ENCODE measurements at places on chromosomes 12 and 14.

DNA sequence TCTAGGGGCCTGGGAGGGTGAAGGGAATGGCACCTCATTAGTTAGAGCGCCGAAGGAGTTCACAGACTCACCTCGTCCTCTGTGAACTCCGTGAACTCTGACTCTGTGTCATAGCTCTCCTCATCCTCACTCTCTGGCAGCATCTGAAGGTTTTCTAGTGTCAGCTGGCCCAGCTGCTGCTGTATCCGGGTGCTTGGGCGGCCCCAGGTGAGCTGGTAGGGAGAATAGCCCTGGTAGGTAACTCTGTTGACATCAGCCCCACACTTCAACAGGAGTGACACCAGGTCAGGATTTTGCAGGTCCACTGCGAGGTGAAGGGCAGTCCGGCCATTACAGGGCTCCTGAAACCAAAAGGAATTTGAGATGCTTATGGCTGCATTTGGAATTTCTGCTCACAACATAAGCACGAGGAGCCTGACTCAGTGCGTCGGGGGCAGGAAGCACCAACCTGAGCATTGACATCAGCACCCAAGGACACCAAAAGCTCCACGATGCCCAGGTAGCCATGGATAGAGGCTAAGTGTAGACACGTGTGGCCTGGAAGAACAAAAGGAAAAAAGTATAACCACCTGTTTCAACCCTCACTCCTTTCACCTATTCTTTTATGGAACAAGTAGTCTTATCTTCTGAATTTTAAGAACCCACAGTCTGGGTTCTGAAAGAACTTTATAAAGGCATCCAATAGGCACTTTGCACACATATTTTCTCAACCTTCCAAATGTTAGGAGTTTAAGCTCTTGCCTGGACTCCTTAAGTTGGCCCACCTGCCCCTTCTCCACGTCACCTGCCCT, 2.0 kb downstream of the NFKBIA start:
- DNase-seq = no peak

GRCh38 chr12:38629064-38629463, 276.3 kb downstream of the CPNE8 start:
- no peak for DNase-seq

DNA sequence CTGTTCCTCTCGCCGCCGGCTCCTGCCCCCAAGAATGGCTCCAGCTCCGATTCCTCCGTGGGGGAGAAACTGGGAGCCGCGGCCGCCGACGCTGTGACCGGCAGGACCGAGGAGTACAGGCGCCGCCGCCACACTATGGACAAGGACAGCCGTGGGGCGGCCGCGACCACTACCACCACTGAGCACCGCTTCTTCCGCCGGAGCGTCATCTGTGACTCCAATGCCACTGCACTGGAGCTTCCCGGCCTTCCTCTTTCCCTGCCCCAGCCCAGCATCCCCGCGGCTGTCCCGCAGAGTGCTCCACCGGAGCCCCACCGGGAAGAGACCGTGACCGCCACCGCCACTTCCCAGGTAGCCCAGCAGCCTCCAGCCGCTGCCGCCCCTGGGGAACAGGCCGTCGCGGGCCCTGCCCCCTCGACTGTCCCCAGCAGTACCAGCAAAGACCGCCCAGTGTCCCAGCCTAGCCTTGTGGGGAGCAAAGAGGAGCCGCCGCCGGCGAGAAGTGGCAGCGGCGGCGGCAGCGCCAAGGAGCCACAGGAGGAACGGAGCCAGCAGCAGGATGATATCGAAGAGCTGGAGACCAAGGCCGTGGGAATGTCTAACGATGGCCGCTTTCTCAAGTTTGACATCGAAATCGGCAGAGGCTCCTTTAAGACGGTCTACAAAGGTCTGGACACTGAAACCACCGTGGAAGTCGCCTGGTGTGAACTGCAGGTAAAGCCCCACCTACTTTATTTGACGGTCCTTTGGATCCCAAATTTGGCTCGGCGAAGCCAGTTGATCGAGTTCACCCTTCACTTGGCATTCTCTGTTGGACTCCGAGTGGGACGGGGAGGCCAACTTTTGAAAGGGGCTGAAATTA, 1.5 kb downstream of the WNK1 start:
- peak; percentile 70 for DNase-seq

- no peak for DNase-seq
These were observed 35.9 kb downstream of the BBS10 start for GRCh38 chr12:76312315-76312714.

GRCh38 chr12:117228239-117228638, 38.0 kb upstream of the FBXO21 start:
- DNase-seq = no peak

DNA sequence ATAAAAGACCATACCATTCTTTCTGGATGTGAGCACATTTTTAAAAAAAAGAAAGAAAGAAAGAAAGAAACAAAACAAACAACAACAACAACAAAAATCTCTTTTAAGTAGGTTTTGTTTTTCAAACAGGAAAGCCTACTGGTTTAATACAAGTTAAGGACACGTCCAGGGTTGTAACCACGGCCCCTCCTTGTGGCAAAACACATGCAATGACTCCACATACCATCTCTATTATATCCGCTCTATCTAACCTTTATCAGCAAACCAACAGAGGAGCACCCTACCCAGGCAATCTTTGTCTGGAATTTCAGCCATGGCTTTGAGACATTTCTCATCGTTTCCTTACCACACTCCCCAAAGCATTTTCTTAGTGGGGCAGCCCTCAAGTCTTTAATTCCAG, 360.5 kb upstream of the TMPO start:
- no peak for DNase-seq

GRCh38 chr14:74656964-74657363, 44.9 kb upstream of the LTBP2 start:
- DNase-seq = no peak

- peak; percentile 75 for DNase-seq
These were observed 872 bp downstream of the FAM177A1 start for GRCh38 chr14:35046751-35047536.

GRCh38 chr12:101172316-101172715, 37.7 kb downstream of the SLC5A8 start:
- DNase-seq = no peak

DNA sequence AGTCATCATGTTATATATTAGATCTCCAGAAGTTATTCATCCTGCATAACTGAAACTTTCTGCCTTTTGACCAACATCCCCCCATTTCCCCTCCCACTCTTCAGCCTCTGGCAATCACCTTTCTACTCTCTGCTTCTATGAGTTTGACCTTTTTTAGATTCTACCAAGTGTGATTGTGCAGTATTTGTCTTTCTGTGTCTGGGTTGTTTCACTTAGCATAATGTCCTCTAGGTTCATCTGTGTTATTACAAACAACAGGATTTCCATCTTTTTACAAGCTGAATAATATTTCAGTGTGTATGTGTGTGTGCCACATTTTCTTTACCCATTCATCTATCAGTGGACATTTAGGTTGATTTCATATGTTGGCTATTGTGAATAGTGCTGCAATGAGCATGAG, 11.2 kb upstream of the WSCD2 start:
- no peak for DNase-seq

DNA sequence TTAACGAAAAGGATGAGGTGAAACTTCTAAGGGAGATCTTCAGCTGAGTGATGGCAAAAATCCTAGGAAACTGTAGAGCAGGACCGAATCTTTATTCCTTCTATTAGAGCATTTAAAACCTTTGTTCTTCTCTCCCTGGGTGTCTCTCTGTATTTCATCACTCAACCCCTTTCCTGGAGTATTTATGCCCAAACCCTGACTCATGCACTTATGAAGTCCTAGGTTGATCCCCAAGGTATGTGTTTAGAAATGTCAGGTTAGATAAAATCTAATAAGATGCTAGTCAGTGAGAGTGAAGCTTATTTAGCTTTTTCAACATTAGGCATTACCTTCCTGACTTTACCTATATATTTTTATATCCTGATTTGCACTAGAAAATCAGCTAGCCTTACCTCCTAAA, 239.8 kb upstream of the NPAS3 start:
- no peak for DNase-seq

DNA sequence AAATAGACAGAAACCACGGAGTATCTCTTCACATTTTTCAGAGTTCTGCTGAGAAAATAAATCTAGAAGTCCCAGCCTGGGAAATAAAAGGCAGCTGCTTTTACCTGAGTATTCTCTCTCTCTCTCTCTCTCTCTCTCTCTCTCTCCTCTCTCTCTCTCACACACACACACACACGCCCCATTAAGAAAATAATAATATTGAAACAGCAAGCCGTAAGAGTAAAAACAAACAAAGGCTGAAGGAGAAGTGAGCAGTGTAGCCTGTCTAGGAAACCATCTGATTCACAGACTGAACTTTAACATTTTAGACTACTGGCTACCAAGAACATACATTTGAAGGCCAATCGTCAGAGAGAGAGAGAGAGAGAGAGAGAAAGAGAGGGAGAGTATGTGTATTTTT, 8.4 kb downstream of the PTHLH start:
- no peak for DNase-seq

GRCh38 chr12:29640589-29641345, 143.0 kb downstream of the TMTC1 start:
- DNase-seq = peak; percentile 64

GRCh38 chr12:89472508-89472907, 52.1 kb downstream of the GALNT4 start:
- DNase-seq = no peak

DNA sequence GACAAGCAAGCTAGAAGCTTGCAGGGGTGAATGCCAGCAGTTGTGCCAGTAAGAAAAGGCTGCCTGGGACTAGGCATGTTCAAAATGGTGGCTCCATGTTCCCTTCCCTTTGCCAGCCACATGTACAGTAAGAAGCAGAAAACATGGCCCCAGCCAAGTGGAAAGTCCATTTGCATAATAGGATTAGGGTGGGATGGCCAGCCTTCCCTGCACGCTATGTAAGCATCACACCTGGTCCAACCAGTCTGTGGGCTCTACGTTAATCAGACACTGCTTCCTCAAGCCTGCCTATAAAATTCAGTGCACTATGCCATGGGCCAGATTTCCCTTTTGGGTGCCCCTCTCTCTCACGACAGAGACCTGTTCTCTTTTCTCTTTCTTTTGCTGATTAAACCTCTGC, 288.4 kb downstream of the GXYLT1 start:
- no peak for DNase-seq

DNA sequence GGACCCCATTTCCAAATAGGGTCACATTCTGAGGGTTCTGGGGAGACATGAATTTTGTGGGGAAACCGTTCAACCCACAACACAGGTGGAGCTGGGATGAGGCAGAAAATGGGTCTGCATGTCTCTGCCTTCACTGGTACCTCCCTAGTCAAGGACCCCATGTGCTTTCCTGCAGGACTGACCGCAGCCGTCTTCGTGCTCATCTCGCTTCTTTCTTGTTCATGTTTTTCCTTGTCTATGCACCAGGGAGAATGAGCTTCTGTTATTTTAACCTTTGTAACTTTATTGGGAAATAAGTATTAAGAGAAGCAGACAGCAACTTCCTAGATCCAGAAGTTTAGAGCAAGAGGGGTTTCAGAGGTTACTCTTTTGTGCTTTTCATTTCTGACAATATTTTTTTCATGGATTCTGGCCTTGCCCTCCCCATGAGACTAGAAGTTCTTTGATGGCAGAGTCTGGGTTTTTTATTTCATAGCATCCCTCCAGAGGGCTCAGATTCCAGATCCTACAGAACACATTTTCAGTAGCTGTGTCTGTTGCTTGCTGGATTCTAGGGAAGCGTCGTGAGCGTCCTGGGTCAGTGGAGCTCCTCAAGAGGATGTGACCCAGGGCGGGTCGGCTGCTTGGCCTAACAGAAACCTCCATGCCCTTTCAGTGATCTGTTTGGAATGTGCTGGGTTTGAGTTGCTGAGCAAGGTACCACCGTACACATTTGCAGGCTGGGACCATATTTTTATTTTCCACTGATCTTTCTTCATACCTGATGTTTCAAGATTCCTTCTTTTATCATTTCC, 104.2 kb downstream of the ADGRD1 start:
- DNase-seq = no peak

GRCh38 chr12:4196805-4197420, 76.6 kb upstream of the CCND2 start:
- DNase-seq = no peak

GRCh38 chr14:33390335-33390734, 451.7 kb downstream of the NPAS3 start:
- no peak for DNase-seq

- DNase-seq = no peak
These were observed 181.6 kb downstream of the GRIP1 start for GRCh38 chr12:66497008-66497897.

- DNase-seq = no peak
These were observed 101.4 kb downstream of the PDE3A start for GRCh38 chr12:20469756-20470155.

DNA sequence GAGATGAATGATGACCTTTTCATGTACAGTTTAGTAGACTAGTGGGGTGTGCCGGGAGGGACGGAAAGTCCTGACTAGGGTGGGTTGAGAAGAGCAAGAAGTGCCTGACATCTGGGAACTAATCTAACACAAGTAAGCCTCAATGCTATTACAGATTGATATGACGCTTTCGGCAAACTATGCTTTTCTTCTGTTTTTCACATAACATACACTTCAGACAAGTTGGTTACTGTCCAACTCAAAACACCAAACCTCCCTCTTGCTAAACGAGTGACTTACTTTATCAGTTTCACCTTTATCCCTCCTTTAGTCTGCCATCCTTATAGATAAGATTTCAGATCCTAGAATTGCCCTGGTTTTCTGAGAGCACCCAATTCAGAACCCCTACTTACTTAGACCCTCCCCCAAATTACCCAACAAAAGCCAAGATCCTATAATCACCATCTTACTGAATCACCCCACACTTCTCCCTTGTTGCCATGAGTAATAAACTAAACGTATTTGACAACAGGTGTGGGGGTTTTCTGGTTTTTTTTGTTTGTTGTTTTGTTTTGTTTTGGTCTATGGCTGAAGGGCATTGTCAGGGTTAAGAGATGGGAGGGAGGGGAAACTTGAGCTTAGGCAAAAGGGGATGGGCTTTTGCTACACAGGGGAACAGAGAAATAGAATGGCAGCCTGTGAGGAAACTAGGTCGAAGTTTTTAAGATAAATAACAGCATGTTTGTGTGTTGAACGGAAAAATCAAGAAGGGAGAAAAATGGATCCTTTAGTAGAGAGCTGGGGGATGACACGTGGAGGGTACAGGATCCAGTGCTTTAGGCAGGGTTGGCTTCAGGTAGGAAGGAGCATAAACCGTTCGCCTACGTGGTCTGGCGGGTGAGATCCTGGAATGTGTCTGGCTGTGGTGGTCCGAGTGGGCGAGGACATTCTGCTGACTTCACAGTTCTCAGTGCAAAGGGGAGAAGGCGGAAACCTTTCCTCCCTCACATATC, 6.1 kb upstream of the PSMA3 start:
- no peak for DNase-seq

DNA sequence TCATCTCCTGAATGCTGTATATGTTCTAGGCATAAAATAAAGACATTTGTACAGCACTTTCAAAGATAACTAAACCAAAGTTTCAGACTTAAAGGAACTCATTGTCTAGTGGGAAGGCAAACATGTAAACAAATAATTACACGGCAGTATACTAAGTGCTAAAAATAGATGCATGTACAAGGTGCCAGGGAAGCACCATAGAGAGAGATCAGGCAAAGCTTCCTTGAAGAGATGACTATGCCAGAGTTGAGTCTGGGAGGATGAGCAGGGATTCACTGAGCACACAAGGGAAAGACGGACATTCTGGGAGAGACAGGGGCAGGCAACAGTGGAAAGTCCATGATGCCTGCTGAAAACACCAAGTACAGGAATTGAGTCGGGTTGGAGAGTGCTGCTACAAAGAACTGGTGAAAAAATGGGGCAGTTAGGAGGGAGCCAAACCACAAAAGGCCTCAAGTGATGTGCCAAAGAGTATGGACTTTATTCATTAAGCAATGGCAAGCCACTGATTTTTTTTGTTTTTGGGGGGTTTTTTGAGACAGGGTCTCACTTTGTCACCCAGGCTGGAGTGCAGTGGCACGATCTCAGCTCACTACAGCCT, 26.8 kb downstream of the ANKS1B start:
- no peak for DNase-seq
